ENCODE measurements at places on chromosomes 12 and 14. TPM values are rescaled to one million over a fixed set of nuclear protein-coding genes. Genes with fewer than 3 reads are reported as not detected.

- H3K4me1 ChIP-seq = peaks cover 3% of the 10 kb centered on the region
- no peak for DNase-seq
- H3K27me3 ChIP-seq = no peaks in the 10 kb centered on the region
- no peak overlapping the region for H3K27ac ChIP-seq
Observed at GRCh38 chr12:11553871-11554533, 95.5 kb upstream of the ETV6 start.

- no peaks in the 10 kb centered on the region for H3K36me3 ChIP-seq
- H3K27me3 ChIP-seq = no peaks in the 10 kb centered on the region
- H3K4me1 ChIP-seq = no peaks in the 10 kb centered on the region
- DNase-seq = no peak
Observed at GRCh38 chr14:79581912-79582576, 629.3 kb downstream of the DIO2 start.

- no peak overlapping the region for H3K27ac ChIP-seq
- no peaks in the 10 kb centered on the region for H3K36me3 ChIP-seq
- H3K27me3 ChIP-seq = no peaks in the 10 kb centered on the region
- no peak for DNase-seq
Observed at GRCh38 chr12:128817111-128818015, 6.4 kb downstream of the SLC15A4 start.

DNA sequence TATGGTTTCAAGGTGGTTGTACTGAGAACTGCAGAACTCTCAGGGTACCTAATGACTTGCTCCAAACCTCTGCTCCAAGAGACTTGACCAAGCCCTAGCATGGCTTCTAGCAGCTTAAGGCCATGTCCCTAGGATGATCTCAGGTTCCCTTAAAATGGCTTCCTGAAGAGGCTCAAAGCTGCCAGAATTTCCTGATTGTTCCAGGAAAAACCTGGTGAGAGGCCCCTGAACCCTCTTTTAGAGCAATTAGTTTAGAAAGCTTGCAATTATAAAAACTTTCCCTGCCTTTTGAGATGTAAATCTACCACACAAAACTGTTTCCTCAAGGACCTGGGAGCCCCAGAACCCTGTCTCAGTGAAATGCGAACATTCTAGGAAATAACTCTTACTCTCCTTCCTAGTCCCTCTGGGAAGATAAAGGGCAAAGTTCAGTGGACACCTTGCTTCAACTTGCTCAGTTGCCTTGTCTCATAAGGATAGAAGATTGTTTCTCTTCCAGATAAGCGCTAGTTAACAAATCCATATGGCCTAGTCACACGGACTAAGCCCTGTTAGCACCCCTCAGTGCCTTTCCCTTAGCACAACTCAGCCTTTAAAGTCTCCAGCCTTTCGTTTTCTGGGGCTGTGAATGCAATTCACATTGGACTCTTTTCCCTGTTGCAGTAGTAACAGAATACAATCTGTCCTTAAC is 2.5 kb downstream of the CMAS start:
- H3K4me3 ChIP-seq = no peak overlapping the region
- H3K4me1 ChIP-seq = peaks cover 7% of the 10 kb centered on the region
- no peak overlapping the region for H3K27ac ChIP-seq
- DNase-seq = no peak
- H3K36me3 ChIP-seq = no peaks in the 10 kb centered on the region

The TAS2R42 gene
- total RNA-seq = not detected

GRCh38 chr14:60757567-60758002 is 23.0 kb downstream of the MNAT1 start:
- H3K36me3 ChIP-seq = no peaks in the 10 kb centered on the region
- H3K27me3 ChIP-seq = no peaks in the 10 kb centered on the region
- no peak for DNase-seq
- H3K4me3 ChIP-seq = no peak overlapping the region

GRCh38 chr12:65632131-65632855 is 192.0 kb upstream of the HMGA2 start:
- H3K4me1 ChIP-seq = no peaks in the 10 kb centered on the region
- no peaks in the 10 kb centered on the region for H3K27me3 ChIP-seq
- no peak overlapping the region for H3K4me3 ChIP-seq
- DNase-seq = no peak

The FLRT2 gene
- 55.5 TPM for total RNA-seq

The OAS2 gene
- 2.8 TPM for total RNA-seq

The RIMBP2 gene
- total RNA-seq = 4.3 TPM

DNA sequence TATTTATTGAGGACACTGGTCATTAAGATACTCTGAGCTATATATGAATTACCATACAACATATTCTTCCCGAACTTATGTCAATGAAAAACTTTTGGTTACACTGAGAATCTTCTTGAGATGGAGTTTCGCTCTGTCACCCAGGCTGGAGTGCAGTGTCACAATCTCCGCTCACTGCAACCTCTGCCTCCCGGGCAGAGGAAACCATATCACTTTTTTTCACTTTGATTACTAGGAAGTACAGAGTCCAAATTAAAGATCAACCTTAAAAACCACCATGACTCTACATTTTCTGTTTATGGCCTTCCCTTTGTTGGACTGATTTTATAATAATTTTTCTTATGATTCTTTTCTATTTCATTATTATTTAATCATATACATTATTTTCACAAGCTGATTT is 336.5 kb downstream of the FSCB start:
- no peaks in the 10 kb centered on the region for H3K4me1 ChIP-seq
- no peak for DNase-seq
- no peaks in the 10 kb centered on the region for H3K36me3 ChIP-seq
- no peak overlapping the region for H3K27ac ChIP-seq

GRCh38 chr14:91399868-91400640 is 17.6 kb downstream of the CCDC88C start:
- DNase-seq = no peak
- no peaks in the 10 kb centered on the region for H3K36me3 ChIP-seq
- peaks cover 4% of the 10 kb centered on the region for H3K4me1 ChIP-seq
- H3K27ac ChIP-seq = no peak overlapping the region
- H3K27me3 ChIP-seq = no peaks in the 10 kb centered on the region

GRCh38 chr12:116535241-116535640 is 23.9 kb upstream of the MAP1LC3B2 start:
- peak overlapping the region; percentile 67 for H3K4me3 ChIP-seq
- DNase-seq = peak; percentile 66
- H3K27me3 ChIP-seq = no peaks in the 10 kb centered on the region
- H3K4me1 ChIP-seq = peaks cover 9% of the 10 kb centered on the region
- no peaks in the 10 kb centered on the region for H3K36me3 ChIP-seq
- H3K27ac ChIP-seq = no peak overlapping the region

The ANKRD33 gene
- not detected for total RNA-seq

The ZDHHC22 gene
- not detected for total RNA-seq

GRCh38 chr12:124542021-124542949 is 25.1 kb downstream of the NCOR2 start:
- H3K27ac ChIP-seq = no peak overlapping the region
- no peak for DNase-seq
- peaks cover 66% of the 10 kb centered on the region for H3K4me1 ChIP-seq
- no peaks in the 10 kb centered on the region for H3K27me3 ChIP-seq
- H3K4me3 ChIP-seq = no peak overlapping the region
- H3K36me3 ChIP-seq = no peaks in the 10 kb centered on the region

The CLEC9A gene
- total RNA-seq = not detected

All from ovary (tissue), 10 donors.